Kidney (tissue), 22 donors: ENCODE measurements at places on chromosomes 2 and 18.
A peak's percentile ranks its signal among the peaks of the same experiment; 100 is the strongest.

- no peaks in the 10 kb centered on the region for H3K4me1 ChIP-seq
- no peak for DNase-seq
- H3K27me3 ChIP-seq = no peaks in the 10 kb centered on the region
- H3K4me3 ChIP-seq = no peak overlapping the region
- no peaks in the 10 kb centered on the region for H3K36me3 ChIP-seq
Measured at GRCh38 chr2:56230156-56230555, 46.4 kb downstream of the CCDC85A start.

- no peaks in the 10 kb centered on the region for H3K4me1 ChIP-seq
- no peak for DNase-seq
- H3K27ac ChIP-seq = no peak overlapping the region
Measured at GRCh38 chr18:56202678-56203077, 435.7 kb downstream of the TXNL1 start.

DNA sequence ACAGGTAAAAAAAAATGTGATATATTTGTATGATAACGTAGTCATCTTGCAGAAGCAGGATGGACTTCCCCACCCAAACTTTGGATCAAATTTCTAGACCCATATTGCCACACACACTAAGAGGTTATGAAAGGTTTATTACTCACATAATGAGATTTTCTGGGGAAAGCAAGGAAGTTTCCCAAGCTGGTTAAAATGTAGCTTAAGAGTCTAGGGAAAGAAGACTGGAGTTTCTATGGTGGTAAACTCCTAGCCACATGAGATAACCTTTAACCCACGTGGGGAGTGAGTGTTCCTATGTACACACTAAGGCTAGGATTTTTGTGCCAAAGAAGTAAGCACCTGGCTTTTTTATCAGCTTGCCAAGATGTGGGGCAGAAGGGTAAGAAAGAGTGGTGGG is 335.7 kb upstream of the UBE2E3 start:
- H3K27me3 ChIP-seq = no peaks in the 10 kb centered on the region
- DNase-seq = no peak
- no peak overlapping the region for H3K27ac ChIP-seq
- H3K4me3 ChIP-seq = no peak overlapping the region
- no peaks in the 10 kb centered on the region for H3K36me3 ChIP-seq
- H3K4me1 ChIP-seq = no peaks in the 10 kb centered on the region

GRCh38 chr18:75211953-75212750 is 1.6 kb downstream of the TSHZ1 start:
- H3K27me3 ChIP-seq = no peaks in the 10 kb centered on the region
- peaks cover 23% of the 10 kb centered on the region for H3K4me1 ChIP-seq
- H3K27ac ChIP-seq = peak overlapping the region; percentile 79
- H3K4me3 ChIP-seq = peak overlapping the region; percentile 30
- H3K36me3 ChIP-seq = no peaks in the 10 kb centered on the region

DNA sequence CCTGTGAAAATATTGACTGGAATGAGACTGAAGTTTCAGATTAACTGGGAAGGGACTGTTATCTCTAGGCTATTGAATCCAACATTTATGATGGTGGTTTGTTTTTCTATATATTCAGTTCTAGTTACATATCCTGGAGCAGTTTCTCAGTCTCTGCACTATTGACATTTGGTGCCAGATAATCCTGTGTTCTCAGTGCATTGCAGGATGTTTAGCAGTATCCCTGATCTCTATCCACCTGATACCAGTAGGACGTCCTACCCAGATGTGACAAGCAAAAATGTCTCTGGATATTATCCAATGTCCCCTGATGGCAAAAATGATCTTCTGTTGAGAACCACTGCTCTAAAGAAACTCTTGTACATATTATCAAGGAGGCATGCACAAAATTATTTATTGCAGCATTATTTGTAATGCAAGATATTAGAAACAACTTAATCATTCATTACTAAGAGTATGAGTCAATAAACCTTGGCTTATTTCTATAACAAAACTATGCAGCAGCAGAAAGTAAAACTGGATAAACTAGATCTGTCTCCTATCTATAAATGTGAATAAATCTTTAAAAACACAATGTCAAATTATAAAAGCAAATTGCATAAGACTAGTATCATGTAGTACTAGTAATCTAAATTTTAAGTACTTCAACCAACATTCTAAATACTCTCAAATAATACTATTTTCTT is 369.3 kb upstream of the RND3 start:
- no peaks in the 10 kb centered on the region for H3K4me1 ChIP-seq
- no peak overlapping the region for H3K4me3 ChIP-seq
- H3K36me3 ChIP-seq = no peaks in the 10 kb centered on the region
- no peak for DNase-seq

- peaks cover 20% of the 10 kb centered on the region for H3K4me1 ChIP-seq
- H3K36me3 ChIP-seq = no peaks in the 10 kb centered on the region
- no peak overlapping the region for H3K4me3 ChIP-seq
- H3K27ac ChIP-seq = no peak overlapping the region
Measured at GRCh38 chr18:13269013-13269280, 50.4 kb downstream of the LDLRAD4 start.

DNA sequence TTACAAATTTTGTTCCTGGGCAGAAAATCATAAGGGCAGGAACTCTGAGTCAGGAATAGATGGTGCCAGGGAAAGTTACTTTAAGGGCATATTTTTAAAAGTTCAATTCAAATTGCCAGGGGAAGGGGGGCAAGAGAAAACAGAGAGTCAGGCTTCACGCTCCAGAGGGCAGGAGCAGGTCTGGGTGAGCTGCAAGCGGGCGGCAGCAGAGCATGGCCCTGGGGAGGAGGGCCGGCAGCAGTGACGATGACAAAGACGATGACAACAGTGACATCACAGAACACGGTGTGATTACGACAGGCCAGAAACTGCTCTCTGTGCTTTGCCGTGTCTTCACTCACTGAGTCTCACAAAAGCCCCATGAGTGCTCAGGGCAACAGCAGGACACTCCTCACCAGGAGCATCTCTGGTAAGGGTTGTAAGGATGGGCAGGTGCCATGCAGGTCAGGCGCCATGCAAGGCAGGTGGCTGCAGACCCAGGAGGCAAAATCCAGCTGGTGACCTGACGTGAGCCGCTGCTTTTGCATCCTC is 23.3 kb downstream of the CHST10 start:
- no peaks in the 10 kb centered on the region for H3K4me1 ChIP-seq
- H3K27me3 ChIP-seq = no peaks in the 10 kb centered on the region
- DNase-seq = peak; percentile 74
- no peaks in the 10 kb centered on the region for H3K36me3 ChIP-seq
- no peak overlapping the region for H3K4me3 ChIP-seq

- no peaks in the 10 kb centered on the region for H3K27me3 ChIP-seq
- no peak overlapping the region for H3K4me3 ChIP-seq
- H3K27ac ChIP-seq = no peak overlapping the region
- no peak for DNase-seq
Measured at GRCh38 chr2:99864561-99865553, 277.5 kb downstream of the AFF3 start.

DNA sequence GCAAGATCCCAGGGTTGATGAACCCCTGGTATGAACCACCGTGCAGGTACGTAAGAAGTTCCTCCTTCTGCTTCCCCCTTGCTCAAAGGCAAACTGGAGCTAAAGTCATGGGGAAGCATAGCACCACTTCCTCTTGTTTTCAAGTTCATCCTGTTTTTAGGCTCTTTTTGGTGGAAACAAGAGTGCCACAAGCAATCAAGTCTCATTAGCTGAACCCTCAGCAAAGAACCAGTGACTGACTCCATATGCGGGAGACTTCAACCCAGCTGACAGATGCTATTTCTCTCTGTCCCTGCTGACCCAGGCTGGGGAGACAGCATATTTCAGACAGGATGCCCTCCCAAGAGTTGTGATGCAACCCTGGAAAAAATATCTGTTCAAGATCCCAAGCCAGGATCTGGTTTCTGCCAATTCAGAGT is 47.7 kb downstream of the BCL2 start:
- H3K27ac ChIP-seq = no peak overlapping the region
- H3K4me1 ChIP-seq = peaks cover 7% of the 10 kb centered on the region
- no peaks in the 10 kb centered on the region for H3K27me3 ChIP-seq
- peak; percentile 72 for DNase-seq
- no peaks in the 10 kb centered on the region for H3K36me3 ChIP-seq

DNA sequence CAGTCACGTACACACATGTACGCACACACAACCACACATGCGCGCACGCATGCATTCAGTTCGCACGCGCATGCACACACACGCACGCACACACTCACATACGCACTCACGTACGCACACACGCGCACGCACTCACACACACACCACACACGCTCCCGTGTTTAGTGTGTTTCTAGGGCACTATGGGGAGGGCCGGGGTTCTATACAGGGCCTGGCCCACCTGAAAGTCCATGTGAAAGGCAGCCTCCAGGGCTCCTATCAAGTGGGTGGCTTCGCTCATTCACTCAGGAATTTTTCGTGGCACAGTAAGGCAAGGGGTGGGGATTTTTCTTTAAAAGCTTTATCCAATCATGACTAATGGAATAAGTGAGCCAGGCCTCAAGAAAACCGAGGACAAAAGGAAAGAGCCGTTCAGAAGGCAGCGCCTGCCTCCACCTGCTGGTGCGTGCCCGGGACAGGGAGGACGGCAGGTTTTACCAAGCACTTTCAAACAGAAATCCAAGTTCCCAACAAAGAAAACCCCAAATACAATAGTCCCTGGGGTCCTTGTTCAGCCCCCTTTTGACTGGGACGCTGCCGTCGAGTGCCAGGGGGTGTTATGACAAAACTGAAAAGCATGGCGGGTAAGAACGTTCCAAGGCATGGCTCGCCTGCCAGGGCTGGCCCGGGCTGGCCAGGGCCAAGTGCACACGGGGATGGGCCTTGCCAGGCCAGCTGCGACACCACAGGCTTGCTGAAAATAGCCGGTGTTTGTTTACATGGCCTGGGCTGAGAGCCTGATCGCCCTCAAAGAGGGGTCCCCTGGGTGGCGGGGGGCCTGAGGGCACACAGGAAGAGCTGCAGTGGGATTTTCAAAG is 110.0 kb downstream of the HDAC4 start:
- no peak overlapping the region for H3K27ac ChIP-seq
- no peaks in the 10 kb centered on the region for H3K36me3 ChIP-seq
- H3K4me3 ChIP-seq = no peak overlapping the region
- DNase-seq = no peak
- H3K27me3 ChIP-seq = no peaks in the 10 kb centered on the region
- H3K4me1 ChIP-seq = no peaks in the 10 kb centered on the region

GRCh38 chr2:202030691-202031090 is 3.0 kb upstream of the FZD7 start:
- H3K27me3 ChIP-seq = no peaks in the 10 kb centered on the region
- H3K4me3 ChIP-seq = no peak overlapping the region
- H3K36me3 ChIP-seq = no peaks in the 10 kb centered on the region
- H3K4me1 ChIP-seq = peaks cover 3% of the 10 kb centered on the region
- H3K27ac ChIP-seq = no peak overlapping the region

DNA sequence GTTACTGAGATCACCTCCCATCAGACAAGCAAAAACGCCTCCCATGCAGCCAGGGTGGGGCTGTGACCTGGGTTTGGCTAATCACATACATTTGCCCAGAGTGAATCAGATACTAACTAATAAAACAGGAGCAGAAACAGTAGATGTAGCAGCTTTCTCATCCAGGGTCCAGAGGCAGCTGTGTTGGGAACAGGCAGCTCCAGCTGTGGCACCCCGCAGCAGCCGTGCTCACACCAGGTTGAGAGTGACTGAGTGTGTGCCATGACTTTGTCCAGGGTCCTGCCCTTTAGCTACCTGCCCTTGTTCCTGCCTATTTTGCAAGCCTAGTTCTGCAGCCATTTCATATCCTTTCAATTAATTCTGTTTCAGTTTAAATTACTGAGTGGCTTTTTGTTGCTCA is 20.5 kb downstream of the DDX18 start:
- no peak overlapping the region for H3K27ac ChIP-seq
- no peak overlapping the region for H3K4me3 ChIP-seq
- no peaks in the 10 kb centered on the region for H3K36me3 ChIP-seq
- H3K4me1 ChIP-seq = no peaks in the 10 kb centered on the region

- H3K27me3 ChIP-seq = no peaks in the 10 kb centered on the region
- no peak overlapping the region for H3K27ac ChIP-seq
- H3K4me1 ChIP-seq = no peaks in the 10 kb centered on the region
- no peak for DNase-seq
- no peaks in the 10 kb centered on the region for H3K36me3 ChIP-seq
- H3K4me3 ChIP-seq = no peak overlapping the region
Measured at GRCh38 chr18:25834061-25834460, 256.4 kb downstream of the SS18 start.

- no peaks in the 10 kb centered on the region for H3K4me1 ChIP-seq
- no peaks in the 10 kb centered on the region for H3K27me3 ChIP-seq
- no peak for DNase-seq
Measured at GRCh38 chr2:6855860-6856547, 9.7 kb downstream of the CMPK2 start.

GRCh38 chr18:39329496-39330275 is 1764.1 kb upstream of the CELF4 start:
- H3K4me1 ChIP-seq = no peaks in the 10 kb centered on the region
- H3K27ac ChIP-seq = no peak overlapping the region
- H3K27me3 ChIP-seq = no peaks in the 10 kb centered on the region
- no peak for DNase-seq
- H3K4me3 ChIP-seq = no peak overlapping the region

- H3K27ac ChIP-seq = no peak overlapping the region
- H3K27me3 ChIP-seq = peaks cover 42% of the 10 kb centered on the region
- H3K36me3 ChIP-seq = no peaks in the 10 kb centered on the region
Measured at GRCh38 chr2:176101842-176102241, 2.2 kb downstream of the HOXD12 start.

DNA sequence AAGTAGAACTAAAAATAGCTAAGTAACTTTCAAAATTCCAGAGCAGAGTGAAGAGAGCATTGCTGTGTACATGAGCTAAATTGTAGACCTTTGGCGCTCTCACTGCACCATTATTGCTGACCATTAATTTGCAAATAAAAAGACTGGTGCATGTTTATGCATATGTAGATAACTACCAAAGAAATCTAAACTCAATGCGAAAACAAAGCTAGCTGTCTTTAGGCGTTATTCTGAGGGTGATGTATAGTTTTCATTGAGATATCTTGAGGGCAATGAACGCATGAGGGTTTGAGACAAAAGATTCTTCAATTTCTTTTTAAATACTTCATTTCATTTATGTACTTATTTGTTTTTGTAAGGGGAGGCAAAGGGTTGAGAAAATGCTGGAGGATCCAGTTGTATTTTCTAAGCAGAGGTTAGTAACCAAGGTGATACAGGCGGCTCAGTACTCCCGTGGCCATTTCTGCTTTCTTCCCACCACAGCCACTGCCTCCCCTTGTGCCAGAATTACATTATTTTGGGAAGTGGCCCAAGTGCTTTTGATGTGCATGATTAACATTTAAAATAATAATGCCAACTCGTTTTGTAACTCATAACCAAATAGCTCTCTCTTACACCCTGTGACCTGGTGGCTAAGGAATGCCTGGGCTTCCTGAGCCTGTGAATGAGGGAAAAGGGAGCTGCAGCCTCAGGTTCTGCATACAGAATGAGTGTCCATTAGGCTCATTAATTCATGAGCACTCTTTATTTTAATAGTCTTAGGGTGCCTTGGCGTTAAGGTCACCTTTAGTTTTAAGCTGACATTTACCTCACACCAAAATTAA is 797.8 kb upstream of the GYPC start:
- H3K27ac ChIP-seq = no peak overlapping the region
- no peaks in the 10 kb centered on the region for H3K4me1 ChIP-seq
- H3K36me3 ChIP-seq = no peaks in the 10 kb centered on the region
- no peaks in the 10 kb centered on the region for H3K27me3 ChIP-seq
- no peak overlapping the region for H3K4me3 ChIP-seq
- DNase-seq = no peak
